ENCODE measurements at places on chromosomes 6 and 20. TPM values are rescaled to one million over a fixed set of nuclear protein-coding genes. Genes with fewer than 3 reads are reported as not detected.

GRCh38 chr6:52141596-52141995 is 44.6 kb upstream of the IL17A start:
- no peak for DNase-seq

DNA sequence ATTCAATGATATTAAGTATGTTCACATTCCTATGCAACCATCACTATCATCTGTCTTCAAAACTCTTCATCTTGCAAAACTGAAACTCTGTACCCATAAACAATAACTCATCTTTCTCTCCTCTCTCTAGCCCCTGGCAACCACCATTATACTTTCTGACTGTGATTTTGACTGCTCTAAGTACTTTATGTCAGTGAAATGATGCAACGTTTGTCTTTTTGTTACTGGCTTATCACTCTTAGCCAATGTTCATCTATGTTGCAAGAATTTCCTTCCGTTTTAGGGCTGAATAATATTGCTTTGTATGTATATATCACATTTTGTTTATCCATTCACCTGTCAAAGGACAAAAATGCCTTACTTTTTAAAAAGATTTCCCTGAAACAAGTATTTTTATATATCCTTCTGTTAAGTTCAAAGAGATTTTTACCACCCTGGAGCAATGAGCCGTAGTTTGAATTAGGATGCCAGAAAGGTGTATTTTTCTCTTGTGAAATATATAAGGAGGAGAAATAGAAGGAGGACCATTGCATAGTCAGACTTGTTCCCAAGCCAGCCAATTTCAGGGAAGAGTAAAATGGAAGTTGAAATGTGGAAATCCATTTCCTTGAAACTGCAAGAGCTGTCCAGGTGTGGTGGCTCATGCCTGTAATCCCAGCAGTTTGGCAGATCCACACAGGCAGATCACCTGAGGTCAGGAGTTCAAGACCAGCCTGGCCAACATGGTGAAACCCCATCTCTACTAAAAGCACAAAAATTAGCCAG is 4.0 kb upstream of the CGAS start:
- DNase-seq = no peak

The MYH7B gene
- total RNA-seq = 1.4 TPM

DNA sequence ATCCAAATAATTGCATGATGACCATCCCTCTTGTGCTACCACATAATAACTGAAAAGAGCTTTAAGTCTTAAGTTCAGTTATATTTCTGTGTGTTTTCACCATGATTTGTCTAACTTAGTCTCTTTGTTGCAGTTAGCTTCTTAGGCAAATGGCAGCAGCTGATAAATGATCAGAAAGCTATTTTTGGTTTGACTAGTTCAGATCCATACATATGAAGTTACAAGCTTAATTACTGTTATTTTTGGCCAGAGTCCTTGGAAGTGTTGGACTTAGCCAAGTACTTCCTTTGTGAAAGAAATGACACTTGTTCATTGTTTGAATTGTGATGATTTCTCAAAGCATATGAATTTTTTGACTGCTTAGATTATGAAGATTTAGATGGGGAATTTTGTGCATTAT is 54.2 kb downstream of the HIVEP1 start:
- DNase-seq = no peak

The ID4 gene
- total RNA-seq = 7.0 TPM

DNA sequence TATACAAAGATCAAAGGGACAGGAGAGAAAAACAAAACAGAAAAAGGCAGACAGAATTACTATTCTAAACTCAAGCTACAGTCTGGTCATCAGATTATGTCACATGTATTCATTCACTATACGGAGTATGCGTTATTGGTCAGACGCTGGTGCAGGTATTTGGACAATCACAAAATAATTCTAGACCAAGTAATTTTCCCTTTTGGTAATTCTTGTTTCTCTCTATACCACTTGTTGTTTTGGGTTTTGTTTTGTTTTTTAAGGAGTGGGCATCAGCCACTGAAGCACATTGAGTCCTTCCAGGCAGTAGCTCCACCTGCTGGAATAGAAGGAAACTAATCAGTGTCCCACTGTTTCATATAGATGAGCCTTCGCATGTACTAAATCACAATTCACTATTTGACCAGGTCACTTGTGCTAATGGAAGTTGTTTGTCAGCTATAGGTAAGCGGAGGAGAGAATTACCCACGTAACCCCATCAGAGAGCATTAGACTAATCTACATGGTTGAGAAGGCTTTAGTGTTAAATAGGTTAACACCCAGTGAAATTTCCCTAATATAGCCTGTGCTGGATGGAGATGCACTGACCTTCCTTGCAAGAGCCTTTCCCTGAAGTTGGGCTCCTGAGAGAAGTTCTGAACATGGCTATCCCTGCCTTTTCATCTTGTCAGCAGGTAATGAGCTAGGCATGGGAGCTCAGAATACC is 77.9 kb downstream of the TNFAIP3 start:
- DNase-seq = no peak

GRCh38 chr6:165827190-165827518 is 164.1 kb upstream of the PDE10A start:
- no peak for DNase-seq

GRCh38 chr6:74939151-74939708 is 266.6 kb downstream of the COL12A1 start:
- no peak for DNase-seq

The STMND1 gene
- total RNA-seq = 2.2 TPM

All from mucosa of gallbladder (tissue), 1 donor.